Stimulated activated CD4-positive, alpha-beta T cell treated with anti-CD3 and anti-CD28 coated beads, Interleukin-4, amount 100 ng/mL, for 1 hour (primary cell): ENCODE measurements at places on chromosomes 3 and 15.

DNA sequence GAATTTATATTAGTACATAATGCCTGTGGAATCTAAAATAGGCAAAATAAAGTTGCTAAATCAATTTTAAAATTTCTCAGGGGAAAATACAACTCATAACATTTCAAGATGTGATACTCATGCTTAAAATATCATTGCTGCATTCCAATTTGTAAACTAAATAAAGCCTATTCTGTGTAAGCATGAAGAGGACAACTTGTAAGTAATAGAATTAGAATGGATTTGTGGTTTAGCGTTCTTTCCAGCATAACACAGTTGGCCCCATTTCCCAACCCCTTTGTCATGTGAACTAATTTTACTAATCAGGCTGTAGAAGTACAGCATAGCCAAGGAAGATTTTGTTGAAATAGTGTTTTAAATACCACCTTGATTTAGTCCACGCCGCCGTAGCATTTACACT, 437.2 kb downstream of the SI start:
- no peak for DNase-seq

- no peak for DNase-seq
Observed at GRCh38 chr3:186170516-186170915, 61.6 kb upstream of the ETV5 start.

DNA sequence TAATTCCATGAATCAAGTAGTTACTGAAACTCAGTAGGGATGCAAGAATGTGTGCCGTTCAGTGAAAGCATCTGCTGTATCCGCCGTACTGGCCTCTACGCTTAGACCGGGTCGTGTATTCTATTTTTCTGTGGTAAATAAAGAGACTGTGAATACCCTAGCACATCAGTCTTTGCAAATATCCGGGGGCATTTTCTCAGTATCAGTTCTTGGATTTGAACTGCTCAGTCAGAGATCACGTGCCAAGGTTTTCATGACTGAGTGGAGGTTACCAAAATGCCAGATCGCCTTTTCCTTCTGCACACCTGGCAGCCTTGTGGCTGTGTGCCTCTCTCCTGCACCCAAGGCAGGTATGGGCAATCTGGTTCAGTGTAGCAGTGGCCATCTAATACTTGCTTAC, 377.0 kb downstream of the OCA2 start:
- DNase-seq = no peak

DNA sequence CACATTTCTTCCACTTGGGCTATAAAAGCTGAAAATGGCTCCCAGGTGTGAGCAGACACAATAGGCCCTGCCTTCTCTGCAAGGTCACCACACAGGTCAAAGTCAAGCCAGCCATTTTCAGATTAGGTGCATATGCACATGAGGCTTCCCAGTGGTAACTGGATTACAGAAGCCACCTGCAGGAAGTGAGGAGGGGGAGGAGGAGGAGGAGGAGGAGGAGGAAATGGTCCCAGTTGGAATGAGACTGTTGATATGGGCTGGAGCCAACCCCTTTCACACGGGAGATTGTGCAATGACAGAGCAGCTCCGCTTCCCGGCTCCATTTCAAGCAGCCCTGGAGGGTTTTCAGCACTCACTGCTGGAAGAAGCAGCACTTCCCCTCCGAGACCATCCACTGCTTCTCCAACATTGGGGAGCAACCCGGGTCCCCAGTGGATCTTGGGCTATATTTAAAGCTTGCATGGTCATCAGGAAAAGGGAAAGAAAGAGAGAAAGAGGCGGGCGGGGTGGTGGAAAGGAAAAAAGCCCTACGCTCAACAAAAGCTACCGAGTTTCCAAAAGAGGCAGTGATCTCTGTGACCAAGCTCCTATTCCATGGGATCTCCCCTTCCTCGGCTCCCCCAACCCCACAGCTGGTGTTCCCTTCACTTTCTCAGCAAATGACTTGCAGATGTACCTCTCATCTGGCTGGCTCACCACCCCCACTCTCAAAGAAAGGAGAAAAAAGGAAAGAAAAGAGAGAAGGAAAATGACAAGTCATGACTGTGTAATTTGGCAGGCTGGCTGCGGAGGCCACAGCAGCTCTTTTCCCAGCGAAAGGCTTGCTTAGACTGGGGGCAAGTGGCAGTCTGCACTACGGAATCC, 58.3 kb downstream of the LRIG1 start:
- DNase-seq = no peak

GRCh38 chr3:157412323-157412855, 24.3 kb upstream of the PTX3 start:
- no peak for DNase-seq

GRCh38 chr15:68935400-68935937, 5.1 kb downstream of the SPESP1 start:
- DNase-seq = no peak

DNA sequence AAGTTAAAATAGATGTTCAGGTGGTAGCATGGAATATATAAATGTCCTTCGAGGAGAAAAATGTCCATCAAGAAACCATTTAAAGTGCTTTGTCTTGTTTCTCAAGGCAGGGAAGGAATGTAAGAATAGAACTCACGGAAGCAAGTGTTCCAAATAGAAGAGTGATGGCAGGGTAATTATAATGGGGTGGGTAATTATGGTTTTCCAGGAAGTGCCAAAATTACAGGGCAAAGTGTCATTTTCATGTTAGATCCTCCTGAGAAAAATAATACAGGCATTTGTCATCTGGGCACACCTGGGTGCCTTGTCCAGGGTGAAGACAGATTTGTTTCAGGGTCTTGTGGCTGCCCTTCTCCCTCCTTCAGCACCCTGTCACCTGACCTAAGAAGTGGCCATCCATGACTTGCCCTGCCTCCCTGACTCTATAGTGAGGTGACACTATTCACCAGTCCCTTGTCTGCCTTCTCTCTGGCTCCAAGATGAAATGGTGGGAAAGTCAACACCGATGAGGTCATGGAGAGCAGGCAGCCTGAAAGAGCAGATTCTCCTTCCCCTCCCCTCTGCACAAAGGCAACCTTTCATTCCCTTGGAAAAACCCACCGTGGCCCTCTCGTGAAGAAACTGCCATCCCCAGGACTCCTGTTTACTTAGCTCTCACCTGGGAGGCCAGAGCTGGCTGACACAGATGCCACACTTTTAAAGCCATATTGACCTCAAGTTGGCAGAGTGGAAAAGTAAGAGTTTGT, 45.1 kb upstream of the AMOTL2 start:
- DNase-seq = no peak

GRCh38 chr3:64502284-64502683, 185.5 kb downstream of the ADAMTS9 start:
- DNase-seq = no peak

DNA sequence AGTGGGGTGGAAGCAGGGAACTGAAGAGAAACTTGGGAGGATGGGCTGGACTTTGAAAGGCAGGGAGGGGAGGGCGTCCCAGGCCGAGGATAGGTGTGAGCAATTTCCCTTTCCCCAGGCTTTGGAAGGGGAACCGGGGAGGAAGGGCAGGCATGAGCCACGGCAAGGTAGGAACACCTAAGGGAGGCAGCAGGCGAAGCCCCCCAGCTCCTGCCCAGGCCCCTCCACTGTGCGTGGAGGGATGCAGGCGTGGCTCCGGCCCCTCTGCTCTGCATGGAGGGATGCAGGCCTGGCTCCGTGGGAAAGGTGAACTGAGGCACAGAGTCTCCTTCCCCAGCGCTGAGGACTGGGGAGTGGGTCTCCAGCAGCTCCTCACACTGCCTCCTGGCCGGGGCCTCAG, 236.4 kb downstream of the XXYLT1 start:
- DNase-seq = no peak

- no peak for DNase-seq
Observed at GRCh38 chr3:40310705-40311104, 1.2 kb downstream of the EIF1B start.

DNA sequence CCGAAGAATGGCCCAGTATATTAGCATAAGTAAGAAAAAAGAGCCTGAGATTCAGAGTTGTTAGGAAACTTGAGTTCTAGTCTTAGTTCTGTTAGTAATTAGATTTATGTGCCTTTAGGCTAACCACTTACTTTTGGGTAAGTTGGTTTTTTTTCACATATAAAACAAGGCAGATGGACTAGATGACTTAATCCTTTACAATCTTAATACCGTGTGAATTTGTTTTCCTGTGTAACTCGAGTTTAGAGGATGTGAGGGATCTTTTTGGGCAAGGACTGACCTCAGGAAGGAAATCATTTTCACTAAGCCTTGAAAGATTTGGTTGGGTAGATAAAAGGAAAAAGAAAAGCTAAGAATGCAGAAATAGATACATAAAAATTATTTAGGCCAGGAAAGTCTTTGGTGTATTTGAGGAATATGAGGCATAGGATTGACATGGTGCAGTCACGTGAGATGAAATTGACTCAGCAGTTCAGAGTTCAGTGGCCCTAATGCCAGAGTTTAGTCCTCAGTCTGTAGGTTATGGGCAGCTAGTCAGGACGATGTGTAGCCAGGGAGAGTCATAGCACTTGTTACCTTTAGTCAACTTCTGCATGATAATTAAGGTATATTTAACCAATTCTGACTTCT, 34.6 kb downstream of the PAK2 start:
- no peak for DNase-seq

DNA sequence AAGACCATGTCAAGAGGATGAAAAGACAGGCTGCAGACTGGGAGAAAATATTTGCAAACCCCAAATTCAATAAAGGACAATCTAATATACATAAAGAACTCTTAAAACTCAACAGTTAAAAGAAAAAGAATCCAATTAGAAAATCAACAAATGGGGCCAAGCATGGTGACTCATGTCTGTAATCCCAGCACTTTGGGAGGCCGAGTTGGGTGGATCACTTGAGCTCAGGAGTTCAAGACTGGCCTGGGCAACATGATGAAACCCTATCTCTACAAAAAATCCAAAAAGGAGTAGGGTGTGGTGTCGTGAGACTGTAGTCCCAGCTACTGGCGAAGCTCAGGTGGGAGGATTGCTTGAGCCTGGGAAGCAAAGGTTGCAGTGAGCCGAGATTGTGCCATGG, 57.6 kb downstream of the ANP32A start:
- DNase-seq = no peak

DNA sequence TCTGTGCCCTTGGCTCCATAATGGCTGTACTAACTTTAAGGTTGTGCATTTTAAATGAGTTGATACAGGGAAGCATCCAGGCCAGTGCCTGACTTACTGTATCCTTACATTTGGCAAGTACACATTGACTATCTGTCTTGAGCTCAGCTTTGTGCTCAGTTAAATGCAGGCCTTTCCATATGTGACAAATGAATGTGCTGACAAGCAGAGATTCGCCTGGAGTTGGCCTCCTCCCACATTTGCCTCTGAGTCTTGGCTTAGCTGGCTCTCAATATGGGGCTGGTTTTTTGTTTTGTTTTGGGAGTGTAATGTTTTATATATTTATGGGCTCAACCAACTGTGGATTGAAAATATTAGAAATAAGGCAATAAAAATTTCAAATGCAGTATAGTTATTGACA, 29.7 kb downstream of the TRIM71 start:
- DNase-seq = no peak

DNA sequence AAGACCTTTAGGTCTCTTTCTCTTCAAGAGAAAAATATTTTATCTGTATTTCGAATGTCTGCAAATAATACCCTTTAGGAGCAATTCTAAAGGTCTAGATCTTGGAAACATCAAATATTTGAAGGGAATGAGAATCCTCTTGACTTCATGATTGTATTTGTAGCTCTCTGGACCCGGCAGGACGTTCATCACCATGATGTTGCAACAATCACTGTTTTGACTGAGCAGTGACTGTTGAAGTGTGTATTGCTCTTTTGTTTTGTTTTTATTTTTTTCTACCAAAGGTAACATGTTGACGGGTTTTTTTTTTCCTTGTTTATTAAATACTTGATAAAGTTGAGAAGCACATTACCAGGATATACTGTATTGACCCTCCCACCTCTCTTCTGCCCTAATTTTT, 55.3 kb upstream of the CCR4 start:
- DNase-seq = no peak

GRCh38 chr15:71364117-71364584, 248.9 kb downstream of the THSD4 start:
- no peak for DNase-seq

DNA sequence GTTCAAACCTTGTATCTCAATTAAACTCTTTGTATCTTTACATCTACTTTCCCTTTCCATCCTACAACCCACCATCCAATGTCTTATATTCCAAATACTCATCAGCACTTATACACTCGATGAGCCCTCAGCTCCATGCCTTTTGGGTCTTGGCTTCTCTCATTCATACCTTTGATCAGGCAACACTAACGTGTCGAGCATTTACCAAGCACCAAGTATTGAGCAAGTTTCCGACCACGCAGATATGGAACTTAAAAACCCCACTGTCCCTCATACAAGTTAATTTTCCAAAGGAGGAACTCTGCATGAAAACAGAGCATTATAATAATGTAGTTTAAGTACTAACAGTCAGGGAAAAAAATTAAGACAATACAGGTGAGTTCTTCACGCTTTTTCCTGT, 102.8 kb downstream of the IL1RAP start:
- DNase-seq = no peak

GRCh38 chr3:65558826-65559225, 479.9 kb downstream of the MAGI1 start:
- no peak for DNase-seq

- DNase-seq = no peak
Observed at GRCh38 chr3:20141316-20141715, 44.7 kb downstream of the SGO1 start.

GRCh38 chr3:70049761-70050160, 50.2 kb downstream of the SAMMSON start:
- no peak for DNase-seq

DNA sequence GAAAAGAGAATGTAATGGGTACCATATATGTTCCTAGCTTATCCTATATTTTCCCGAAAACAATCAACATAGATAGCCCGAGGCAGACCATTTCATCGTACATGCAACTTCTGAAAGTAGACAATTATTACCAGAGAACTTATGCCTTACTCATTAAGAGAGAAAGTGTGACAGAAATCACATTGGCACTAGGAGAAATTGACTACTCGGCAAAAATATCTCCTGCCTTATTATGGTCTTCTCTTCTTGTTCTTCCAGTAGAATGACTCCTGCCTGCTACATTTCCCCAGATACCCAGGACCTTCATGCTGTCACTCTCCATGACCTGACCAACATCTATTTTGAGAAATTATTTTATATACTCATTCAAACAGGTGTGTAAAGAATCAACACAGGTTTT, 1015.7 kb downstream of the TUSC7 start:
- DNase-seq = no peak

DNA sequence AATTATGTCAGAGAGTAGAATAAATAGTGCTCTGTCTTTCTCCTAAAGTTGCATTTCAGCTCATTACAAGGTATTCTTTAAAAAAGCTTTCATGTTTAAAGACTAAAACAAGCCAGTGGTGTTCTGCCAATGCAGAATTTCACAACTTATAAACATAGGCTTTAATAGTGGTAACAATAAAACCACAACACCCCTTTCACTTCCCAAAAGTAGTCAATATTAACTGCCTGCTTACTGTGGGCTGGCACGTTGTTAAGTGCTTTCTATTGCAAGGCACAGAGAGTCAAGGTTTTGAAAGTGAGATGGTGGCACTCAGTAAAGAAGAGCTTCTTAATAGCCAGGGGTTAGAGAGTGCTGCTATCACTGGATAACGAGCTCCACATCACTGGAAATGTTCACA, 8.4 kb upstream of the RTP1 start:
- no peak for DNase-seq

GRCh38 chr15:73049564-73050215, 2.6 kb upstream of the NEO1 start:
- DNase-seq = no peak

GRCh38 chr3:172776049-172776717, 25.7 kb downstream of the ECT2 start:
- no peak for DNase-seq

- no peak for DNase-seq
Observed at GRCh38 chr3:6417174-6417573, 443.7 kb upstream of the GRM7 start.
